Thyroid gland (tissue), 4 donors: ENCODE measurements at places on chromosomes 3 and 15. TPM values are rescaled to one million over a fixed set of nuclear protein-coding genes. Genes with fewer than 3 reads are reported as not detected.
A peak's percentile ranks its signal among the peaks of the same experiment; 100 is the strongest.

Gene CD200R1
- 1.0 TPM for total RNA-seq

Gene ARPIN
- total RNA-seq, result 26.5 TPM

Gene RASGRP1
- total RNA-seq, result 0.24 TPM

Gene KNG1
- not detected for total RNA-seq

Gene GOLGA6L7
- not detected for total RNA-seq

Gene CD200
- total RNA-seq, result 15.2 TPM

Gene SLC7A14
- total RNA-seq, result not detected

Gene CASR
- total RNA-seq, result 0.17 TPM

Gene WDR93
- 2.3 TPM for total RNA-seq

Gene C2CD4B
- 6.7 TPM for total RNA-seq

Gene IQCF2
- total RNA-seq, result not detected

GRCh38 chr15:22888120-22888859, 49.8 kb downstream of the NIPA2 start:
- no peak overlapping the region for H3K4me3 ChIP-seq
- H3K27me3 ChIP-seq, result no peaks in the 10 kb centered on the region
- H3K4me1 ChIP-seq, result no peaks in the 10 kb centered on the region
- peaks cover 20% of the 10 kb centered on the region for H3K36me3 ChIP-seq
- no peak overlapping the region for H3K27ac ChIP-seq

DNA sequence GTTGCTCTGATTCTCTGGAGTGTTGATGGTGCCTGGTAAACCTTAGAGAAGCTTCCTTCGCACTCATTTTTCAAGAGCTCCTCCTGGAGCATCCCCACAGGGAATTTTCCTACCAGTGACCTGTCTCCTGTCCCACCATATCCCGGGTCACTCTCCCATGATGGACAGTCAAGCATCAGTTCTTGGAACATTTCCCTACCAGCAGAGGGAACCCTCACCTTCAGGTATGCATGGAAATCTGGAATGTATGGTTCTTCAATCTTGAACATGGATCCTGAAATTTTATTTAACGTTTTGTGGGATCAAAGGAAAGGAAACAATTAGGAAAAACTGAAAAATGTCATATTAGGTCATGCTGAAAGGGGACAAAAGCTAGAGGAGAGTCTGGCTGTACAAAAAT, 153.8 kb downstream of the SPATA16 start:
- no peaks in the 10 kb centered on the region for H3K27me3 ChIP-seq
- no peak overlapping the region for H3K27ac ChIP-seq
- no peak overlapping the region for H3K4me3 ChIP-seq

DNA sequence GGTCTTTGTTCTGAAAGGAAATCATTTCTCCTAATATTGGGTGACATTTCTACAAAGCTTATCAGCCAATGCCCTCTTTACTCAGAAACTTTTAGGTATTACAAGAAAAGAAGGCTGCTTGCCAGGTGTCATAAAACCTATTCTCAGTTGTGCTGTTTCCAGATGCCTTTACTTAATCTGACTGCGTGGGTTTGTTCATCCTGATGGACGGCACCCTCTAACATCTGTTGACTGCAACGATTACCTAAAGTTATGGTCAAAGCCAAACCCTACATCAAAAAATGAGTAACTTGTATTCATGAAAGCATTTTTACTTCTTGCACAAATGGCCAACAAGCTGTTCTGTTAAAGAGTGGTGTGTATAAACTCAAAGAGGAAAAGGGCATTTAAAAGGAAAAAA, 207.7 kb upstream of the PDZRN3 start:
- H3K4me1 ChIP-seq, result no peaks in the 10 kb centered on the region
- no peaks in the 10 kb centered on the region for H3K36me3 ChIP-seq
- no peak for DNase-seq
- H3K4me3 ChIP-seq, result no peak overlapping the region

GRCh38 chr15:72966641-72967040, 85.6 kb upstream of the NEO1 start:
- no peaks in the 10 kb centered on the region for H3K36me3 ChIP-seq
- H3K4me1 ChIP-seq, result no peaks in the 10 kb centered on the region
- no peaks in the 10 kb centered on the region for H3K27me3 ChIP-seq
- no peak overlapping the region for H3K27ac ChIP-seq

DNA sequence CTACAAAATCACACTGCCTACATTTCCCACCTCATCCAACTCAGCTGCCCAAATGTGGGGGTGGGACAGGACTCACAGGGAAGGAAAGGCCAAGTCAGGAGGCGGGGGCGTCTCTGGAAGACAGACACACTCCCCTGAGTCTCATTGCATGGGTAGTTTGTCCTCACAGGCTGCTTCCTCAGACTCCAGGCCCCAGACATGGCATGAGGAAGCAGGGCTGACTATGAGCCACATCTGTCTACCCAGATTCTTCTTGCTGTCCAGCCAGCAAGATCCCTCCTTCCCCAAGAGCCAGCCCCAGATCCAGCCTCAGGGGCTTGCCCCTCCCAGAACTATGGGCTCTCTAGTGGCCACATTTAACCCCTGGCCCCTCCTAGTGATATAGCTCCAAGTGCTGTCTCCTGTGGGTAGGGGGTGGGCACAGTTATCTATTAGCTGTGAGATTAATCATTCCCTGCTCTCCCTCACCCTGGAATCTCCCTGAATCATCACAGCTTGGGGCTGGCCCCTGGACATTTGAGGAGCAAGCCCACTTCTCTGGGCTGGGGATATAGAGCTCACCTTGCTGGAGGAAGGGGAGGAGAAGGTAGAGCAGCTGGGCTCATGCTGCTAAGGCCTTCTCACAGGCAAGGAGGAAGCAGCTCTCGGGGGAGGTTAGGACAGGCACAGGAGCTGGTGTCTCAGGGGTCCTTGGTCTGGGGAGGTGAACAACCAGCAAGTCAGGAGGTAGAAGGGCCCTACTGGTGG, 2.1 kb upstream of the CCDC33 start:
- no peak for DNase-seq
- H3K4me1 ChIP-seq, result peaks cover 25% of the 10 kb centered on the region
- no peaks in the 10 kb centered on the region for H3K27me3 ChIP-seq

GRCh38 chr3:162094301-162094700, 597.7 kb downstream of the OTOL1 start:
- no peak for DNase-seq
- no peaks in the 10 kb centered on the region for H3K27me3 ChIP-seq
- no peaks in the 10 kb centered on the region for H3K36me3 ChIP-seq
- no peak overlapping the region for H3K27ac ChIP-seq
- H3K4me1 ChIP-seq, result no peaks in the 10 kb centered on the region
- H3K4me3 ChIP-seq, result no peak overlapping the region

DNA sequence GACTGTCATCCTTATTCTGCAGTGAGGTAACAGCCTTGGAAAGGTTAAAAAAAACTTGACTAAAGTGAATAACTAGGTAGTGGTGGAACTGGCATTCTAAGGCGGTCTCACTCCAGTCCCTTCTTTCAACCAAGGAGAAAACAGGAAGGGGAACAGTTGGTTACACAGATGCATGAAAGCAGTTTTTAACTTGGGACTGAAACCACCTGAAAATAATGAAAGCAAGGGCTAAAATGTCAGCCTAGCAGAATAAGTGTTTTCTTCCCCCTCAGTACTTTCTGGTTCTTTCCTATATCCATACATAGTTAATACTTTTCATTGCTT, 748 bp upstream of the AVEN start:
- H3K4me1 ChIP-seq, result peaks cover 8% of the 10 kb centered on the region
- H3K36me3 ChIP-seq, result no peaks in the 10 kb centered on the region
- no peak overlapping the region for H3K27ac ChIP-seq
- no peak overlapping the region for H3K4me3 ChIP-seq

GRCh38 chr3:97949110-97949485, 23.1 kb downstream of the RIOX2 start:
- peaks cover 34% of the 10 kb centered on the region for H3K4me1 ChIP-seq
- peaks cover 49% of the 10 kb centered on the region for H3K36me3 ChIP-seq
- H3K27ac ChIP-seq, result peak overlapping the region; percentile 55

GRCh38 chr3:7658294-7658693, 797.4 kb downstream of the GRM7 start:
- DNase-seq, result no peak
- no peak overlapping the region for H3K27ac ChIP-seq
- no peak overlapping the region for H3K4me3 ChIP-seq
- no peaks in the 10 kb centered on the region for H3K27me3 ChIP-seq
- no peaks in the 10 kb centered on the region for H3K4me1 ChIP-seq

DNA sequence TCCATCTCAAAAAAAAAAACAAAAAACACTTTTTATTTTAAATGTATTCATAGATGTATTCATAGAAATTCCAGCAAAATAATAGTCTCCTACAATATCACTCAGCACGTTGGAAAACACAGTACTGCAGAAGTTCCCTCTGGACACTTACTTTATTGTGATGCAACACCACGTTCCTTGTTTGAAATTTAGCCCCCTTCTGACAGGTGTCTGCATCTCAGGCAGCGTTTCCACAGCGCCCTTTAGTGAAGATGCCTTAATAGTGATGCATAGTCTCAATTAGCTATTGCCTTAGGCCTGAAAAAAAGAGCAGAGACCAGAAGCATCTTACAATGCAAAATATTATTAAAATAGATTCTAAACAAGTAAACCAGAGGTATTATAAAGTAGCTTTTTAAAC, 20.3 kb downstream of the IL12A start:
- no peaks in the 10 kb centered on the region for H3K36me3 ChIP-seq
- DNase-seq, result no peak
- no peak overlapping the region for H3K27ac ChIP-seq
- H3K4me1 ChIP-seq, result no peaks in the 10 kb centered on the region
- H3K27me3 ChIP-seq, result no peaks in the 10 kb centered on the region

GRCh38 chr3:104108522-104108921, 1258.2 kb upstream of the ALCAM start:
- no peak for DNase-seq
- H3K27me3 ChIP-seq, result no peaks in the 10 kb centered on the region

- no peaks in the 10 kb centered on the region for H3K36me3 ChIP-seq
- H3K27ac ChIP-seq, result no peak within 1 kb of the TSS
- H3K4me1 ChIP-seq, result no peaks in the 10 kb centered on the region
- H3K4me3 ChIP-seq, result no peak within 1 kb of the TSS
- H3K27me3 ChIP-seq, result no peaks in the 10 kb centered on the region
- peak; percentile 67 for DNase-seq
Measured at GRCh38 chr15:74826364-74826819, at the start of gene CPLX3. Gene CPLX3 (plus strand): TSS chr15:74826627. CDS start chr15:74826704, 77 bp downstream.

- no peaks in the 10 kb centered on the region for H3K4me1 ChIP-seq
- no peak for DNase-seq
- H3K27ac ChIP-seq, result no peak overlapping the region
- no peak overlapping the region for H3K4me3 ChIP-seq
Measured at GRCh38 chr3:59240666-59241255, 190.9 kb upstream of the CFAP20DC start.

- H3K27me3 ChIP-seq, result no peaks in the 10 kb centered on the region
- no peak overlapping the region for H3K4me3 ChIP-seq
- H3K36me3 ChIP-seq, result peaks cover 12% of the 10 kb centered on the region
- peaks cover 14% of the 10 kb centered on the region for H3K4me1 ChIP-seq
- DNase-seq, result no peak
Measured at GRCh38 chr3:112348943-112349342, 16.0 kb downstream of the CD200 start.

DNA sequence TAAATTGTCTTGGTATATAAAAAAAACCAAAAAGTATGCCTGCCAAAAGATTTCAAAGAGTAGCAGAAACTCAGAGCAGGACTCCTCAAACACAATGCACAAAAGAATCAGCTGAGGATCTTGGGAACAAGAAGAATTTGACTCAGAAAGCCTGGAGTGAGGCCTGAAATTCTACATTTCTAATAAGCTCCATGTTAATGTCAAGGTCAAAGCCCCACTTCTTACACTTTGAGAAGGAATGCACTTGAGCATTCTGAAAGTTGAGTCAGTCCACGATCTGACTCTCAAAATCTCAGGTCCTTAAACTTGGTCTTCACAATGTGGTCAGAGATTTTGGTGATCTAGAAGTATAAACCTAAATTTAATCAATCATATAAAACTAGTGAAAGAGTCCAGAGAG, 910.0 kb upstream of the GBE1 start:
- H3K4me3 ChIP-seq, result no peak overlapping the region
- no peaks in the 10 kb centered on the region for H3K27me3 ChIP-seq
- H3K4me1 ChIP-seq, result no peaks in the 10 kb centered on the region
- no peak overlapping the region for H3K27ac ChIP-seq

GRCh38 chr3:170360466-170360865, 3.0 kb downstream of the SKIL start:
- H3K27ac ChIP-seq, result no peak overlapping the region
- no peaks in the 10 kb centered on the region for H3K27me3 ChIP-seq
- peaks cover 22% of the 10 kb centered on the region for H3K4me1 ChIP-seq
- DNase-seq, result no peak
- H3K36me3 ChIP-seq, result peaks cover 2% of the 10 kb centered on the region

GRCh38 chr3:134795746-134796280, 753 bp downstream of the EPHB1 start:
- H3K36me3 ChIP-seq, result no peaks in the 10 kb centered on the region
- H3K27ac ChIP-seq, result no peak overlapping the region
- peak; percentile 54 for DNase-seq
- no peaks in the 10 kb centered on the region for H3K27me3 ChIP-seq
- H3K4me1 ChIP-seq, result peaks cover 23% of the 10 kb centered on the region

DNA sequence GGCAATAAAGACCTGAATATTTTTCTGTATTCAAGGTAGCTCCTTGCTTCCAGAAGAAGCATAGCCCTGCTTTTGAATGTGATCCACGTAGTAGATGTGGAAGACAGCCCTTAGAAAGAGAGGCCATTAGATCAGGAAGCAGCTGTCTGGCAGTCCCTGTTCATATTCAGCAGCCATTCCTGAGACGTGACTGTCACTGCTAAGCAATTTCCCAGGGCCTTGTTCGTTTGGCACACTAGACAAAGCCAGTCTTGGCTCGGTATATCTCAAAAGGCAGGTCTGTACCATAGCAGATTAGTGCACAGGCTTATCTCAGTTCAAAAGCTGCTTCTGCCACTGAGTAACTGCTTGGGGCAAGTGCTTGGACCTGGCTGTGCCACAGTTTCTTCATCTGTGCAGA, 287.8 kb upstream of the MCTP2 start:
- no peaks in the 10 kb centered on the region for H3K36me3 ChIP-seq
- H3K27ac ChIP-seq, result no peak overlapping the region
- H3K4me3 ChIP-seq, result no peak overlapping the region
- no peaks in the 10 kb centered on the region for H3K4me1 ChIP-seq

DNA sequence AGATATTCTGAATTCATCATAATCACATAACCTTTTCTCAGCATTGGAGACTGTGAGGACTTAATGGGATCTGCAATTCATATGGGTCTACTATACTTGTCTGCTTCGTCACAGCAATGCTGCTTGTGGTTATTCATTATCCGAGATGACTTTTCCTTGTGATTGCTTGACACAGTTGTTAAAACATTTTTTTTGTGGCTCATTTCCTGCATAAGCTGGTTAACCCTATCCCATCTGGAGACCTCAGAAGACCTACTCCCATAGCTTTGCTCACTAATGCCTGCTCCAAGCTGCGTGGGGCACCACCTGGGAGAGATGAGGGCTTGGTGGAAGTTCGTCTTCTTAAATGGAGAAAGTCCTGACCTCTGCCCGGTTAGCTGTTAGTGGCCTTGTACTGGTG, 360.8 kb downstream of the CHST2 start:
- DNase-seq, result no peak
- no peak overlapping the region for H3K27ac ChIP-seq
- H3K4me3 ChIP-seq, result no peak overlapping the region
- H3K27me3 ChIP-seq, result no peaks in the 10 kb centered on the region

- no peaks in the 10 kb centered on the region for H3K27me3 ChIP-seq
- no peaks in the 10 kb centered on the region for H3K4me1 ChIP-seq
- no peak for DNase-seq
Measured at GRCh38 chr15:45892182-45892581, 257.4 kb downstream of the SQOR start.
